Non-pigmented ciliary epithelial cell (primary cell): ENCODE measurements at places on chromosomes 3 and 15.

- peak; percentile 70 for DNase-seq
Observed at GRCh38 chr3:99774467-99774866, 43.2 kb upstream of the CMSS1 start.

GRCh38 chr3:190718097-190718496, 144.4 kb downstream of the GMNC start:
- no peak for DNase-seq

- no peak for DNase-seq
Observed at GRCh38 chr3:72309661-72310418, 524.9 kb upstream of the PROK2 start.

GRCh38 chr3:50324351-50325112, 2.0 kb upstream of the HYAL2 start:
- no peak for DNase-seq
